ENCODE measurements at places on chromosomes 6 and 20.

- DNase-seq = no peak
Observed at GRCh38 chr6:116175344-116175743, 49.4 kb upstream of the COL10A1 start.

DNA sequence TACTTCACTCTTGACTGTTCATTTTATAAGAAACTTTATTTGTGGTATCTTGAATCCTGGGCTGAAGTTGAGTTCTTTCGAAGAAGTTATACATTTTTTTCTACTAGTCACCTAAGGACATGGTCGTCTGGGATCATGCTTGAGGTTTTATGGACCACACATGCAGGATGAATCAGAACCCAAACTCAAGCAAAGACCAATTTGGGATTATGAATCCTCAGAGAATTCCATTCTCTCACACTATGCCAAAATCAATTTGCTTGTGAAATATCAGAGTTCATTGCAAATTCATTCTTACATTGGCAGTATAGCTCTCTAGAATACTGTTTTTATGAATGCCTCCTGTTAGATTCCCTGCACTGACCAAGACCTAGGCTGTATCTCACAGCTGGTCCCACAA lies 114.3 kb upstream of the HDAC2 start:
- no peak for DNase-seq

- DNase-seq = no peak
Observed at GRCh38 chr6:47203938-47204611, 105.6 kb downstream of the TNFRSF21 start.

DNA sequence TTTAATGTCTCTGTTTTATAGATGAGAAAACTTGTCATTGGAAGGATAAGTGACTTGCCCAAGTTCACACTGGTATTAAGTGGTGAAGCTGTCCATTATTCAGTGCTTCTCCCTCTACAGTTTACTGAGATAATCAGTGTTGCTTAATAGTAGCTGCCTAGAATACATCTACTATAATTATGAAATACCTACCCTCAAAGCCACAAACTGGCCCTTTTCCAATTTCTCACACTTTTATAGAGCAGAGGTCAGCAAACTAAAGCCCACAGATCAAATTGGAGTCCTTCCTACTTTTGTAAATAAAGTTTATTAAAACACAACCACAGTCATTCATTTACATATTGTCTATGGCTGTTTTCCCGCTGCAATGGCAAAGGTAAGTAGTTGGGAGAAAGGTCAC lies 73.5 kb downstream of the EYS start:
- no peak for DNase-seq

GRCh38 chr6:42864602-42865001 lies 14.8 kb upstream of the RPL7L1 start:
- no peak for DNase-seq

GRCh38 chr6:344816-345340 lies 46.7 kb upstream of the IRF4 start:
- DNase-seq = no peak

GRCh38 chr6:71994705-71995271 lies 108.4 kb downstream of the RIMS1 start:
- no peak for DNase-seq

DNA sequence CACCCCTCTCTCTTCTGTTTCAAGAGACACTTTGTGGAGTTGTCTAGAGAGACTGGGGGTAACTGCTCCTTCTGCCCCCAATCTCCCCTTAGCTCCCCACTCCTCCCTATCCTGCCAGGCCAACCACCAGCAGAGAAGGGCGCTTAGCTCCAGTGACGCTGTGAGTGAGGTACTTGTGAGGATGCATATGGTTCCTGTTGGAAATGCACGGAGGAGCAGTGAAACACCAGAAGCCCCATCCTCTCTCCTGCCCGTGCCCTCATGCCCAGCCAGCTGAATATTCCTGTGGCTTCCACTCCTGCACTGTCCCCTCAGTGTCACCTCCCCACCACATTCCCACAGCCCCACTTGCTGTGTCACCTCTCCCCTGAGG lies 11.9 kb downstream of the NT5E start:
- DNase-seq = no peak

DNA sequence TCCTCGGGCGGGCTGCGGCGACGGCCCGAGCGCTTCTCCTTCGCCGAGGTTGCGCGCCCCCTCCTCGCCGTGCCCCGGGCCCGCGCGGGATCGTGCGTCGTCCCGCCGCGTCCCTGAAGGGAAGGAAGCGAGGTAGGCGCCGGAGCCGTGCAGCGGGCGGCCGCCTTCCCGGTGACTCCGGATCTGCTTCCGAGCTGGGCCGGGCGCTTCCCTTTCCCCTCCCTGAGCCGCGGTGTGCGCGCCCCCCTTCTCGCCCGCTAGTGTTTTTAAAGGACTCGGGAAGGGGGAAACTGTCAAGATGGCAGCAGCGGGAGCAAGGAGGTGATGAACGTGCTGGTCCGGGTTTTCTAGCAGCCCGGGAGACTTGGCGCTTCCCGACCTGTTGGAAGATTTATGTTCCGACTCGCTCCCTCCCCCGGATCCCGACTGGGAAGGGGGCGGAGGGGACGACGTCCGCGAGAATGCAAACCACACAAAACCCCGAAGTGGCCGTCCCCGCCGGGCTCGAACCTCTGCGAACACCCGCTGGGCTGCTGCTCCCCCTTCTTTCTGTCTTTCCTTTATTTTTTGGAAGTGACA lies 744 bp upstream of the FOXO3 start:
- DNase-seq = no peak

- DNase-seq = no peak
Observed at GRCh38 chr6:116459927-116460326, 1.2 kb upstream of the CALHM6 start.

DNA sequence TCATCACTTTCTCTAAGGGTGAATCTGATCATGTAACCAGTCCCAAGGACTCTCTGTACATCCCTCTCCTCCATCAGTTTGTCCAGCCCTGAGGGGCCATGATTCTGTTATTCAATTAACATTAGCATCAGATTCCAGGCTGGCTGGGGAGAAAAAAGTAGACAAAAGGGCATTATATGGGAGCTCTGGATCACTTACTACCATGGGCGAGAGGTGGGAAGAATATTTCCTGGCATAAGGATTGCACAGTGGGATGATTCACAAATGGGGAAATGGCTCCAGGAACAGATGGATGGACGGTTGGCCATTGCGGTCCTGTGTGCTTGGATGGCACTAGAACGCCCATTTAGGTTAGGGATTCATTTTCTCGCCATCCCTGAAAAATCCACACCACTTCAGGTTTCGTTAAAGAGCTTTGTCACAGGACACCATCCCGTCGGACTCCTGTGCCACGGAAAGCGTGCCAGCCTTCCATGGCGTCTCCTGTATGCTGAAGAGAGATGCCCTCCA lies 112.6 kb downstream of the THBS2 start:
- no peak for DNase-seq

All from activated T-helper 1 cell treated with Interleukin-2 at 50 U/mL for 16 hours (primary cell).